ENCODE measurements at places on chromosomes 16 and 17. TPM values are rescaled to one million over a fixed set of nuclear protein-coding genes. Genes with fewer than 3 reads are reported as not detected.
A peak's percentile ranks its signal among the peaks of the same experiment; 100 is the strongest.

GRCh38 chr17:16352667-16353316, 477 bp downstream of the CENPV start:
- H3K4me3 ChIP-seq: peak overlapping the region; percentile 97
- H3K36me3 ChIP-seq: peaks cover 8% of the 10 kb centered on the region
- peaks cover 8% of the 10 kb centered on the region for H3K4me1 ChIP-seq
- peak overlapping the region; percentile 92 for H3K27ac ChIP-seq

- H3K27ac ChIP-seq: no peak overlapping the region
- H3K36me3 ChIP-seq: no peaks in the 10 kb centered on the region
- DNase-seq: no peak
- no peak overlapping the region for H3K4me3 ChIP-seq
- H3K27me3 ChIP-seq: peaks cover 2% of the 10 kb centered on the region
Measured at GRCh38 chr17:74085434-74085833, 118.0 kb upstream of the RPL38 start.

- H3K4me1 ChIP-seq: no peaks in the 10 kb centered on the region
- no peak for DNase-seq
- H3K4me3 ChIP-seq: no peak overlapping the region
- no peak overlapping the region for H3K27ac ChIP-seq
- no peaks in the 10 kb centered on the region for H3K27me3 ChIP-seq
Measured at GRCh38 chr17:6460531-6461161, 16.4 kb downstream of the PIMREG start.

- H3K4me3 ChIP-seq: no peak overlapping the region
- no peaks in the 10 kb centered on the region for H3K4me1 ChIP-seq
- no peak overlapping the region for H3K27ac ChIP-seq
- no peak for DNase-seq
- H3K36me3 ChIP-seq: no peaks in the 10 kb centered on the region
- no peaks in the 10 kb centered on the region for H3K27me3 ChIP-seq
Measured at GRCh38 chr17:77076124-77076830, 64.5 kb upstream of the SEC14L1 start.

- H3K4me1 ChIP-seq: no peaks in the 10 kb centered on the region
- no peak overlapping the region for H3K27ac ChIP-seq
- H3K4me3 ChIP-seq: no peak overlapping the region
- H3K27me3 ChIP-seq: no peaks in the 10 kb centered on the region
Measured at GRCh38 chr16:5444189-5444588, 346.6 kb upstream of the EEF2KMT start.

GRCh38 chr16:8655184-8655717, 19.2 kb upstream of the ABAT start:
- no peaks in the 10 kb centered on the region for H3K27me3 ChIP-seq
- H3K27ac ChIP-seq: no peak overlapping the region

GRCh38 chr17:13334374-13334773, 267.4 kb downstream of the HS3ST3A1 start:
- H3K4me3 ChIP-seq: no peak overlapping the region
- H3K27me3 ChIP-seq: no peaks in the 10 kb centered on the region
- DNase-seq: no peak
- H3K36me3 ChIP-seq: no peaks in the 10 kb centered on the region
- H3K27ac ChIP-seq: no peak overlapping the region

DNA sequence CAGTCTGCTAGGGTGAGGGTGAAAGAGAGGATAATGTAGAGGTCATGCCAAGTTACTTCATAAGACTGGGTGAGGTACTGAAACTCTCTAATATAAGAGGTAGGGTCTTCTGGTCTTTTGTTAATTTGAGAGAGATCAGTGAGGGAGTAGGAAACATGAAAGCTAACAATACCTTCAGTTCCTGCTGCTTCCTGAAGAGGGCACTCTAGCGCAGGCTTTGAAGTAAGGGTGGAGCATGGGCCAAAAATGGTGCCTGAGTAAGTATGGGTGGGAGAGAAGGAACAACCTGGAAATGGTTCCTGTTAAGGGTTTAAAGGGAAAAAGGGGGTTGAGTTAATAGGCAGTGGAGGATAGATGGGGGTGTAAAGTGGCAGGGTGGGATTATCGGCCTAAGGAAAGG, 2449.5 kb downstream of the TP53TG3F start:
- no peak for DNase-seq
- H3K4me3 ChIP-seq: no peak overlapping the region
- no peaks in the 10 kb centered on the region for H3K36me3 ChIP-seq
- H3K4me1 ChIP-seq: no peaks in the 10 kb centered on the region

DNA sequence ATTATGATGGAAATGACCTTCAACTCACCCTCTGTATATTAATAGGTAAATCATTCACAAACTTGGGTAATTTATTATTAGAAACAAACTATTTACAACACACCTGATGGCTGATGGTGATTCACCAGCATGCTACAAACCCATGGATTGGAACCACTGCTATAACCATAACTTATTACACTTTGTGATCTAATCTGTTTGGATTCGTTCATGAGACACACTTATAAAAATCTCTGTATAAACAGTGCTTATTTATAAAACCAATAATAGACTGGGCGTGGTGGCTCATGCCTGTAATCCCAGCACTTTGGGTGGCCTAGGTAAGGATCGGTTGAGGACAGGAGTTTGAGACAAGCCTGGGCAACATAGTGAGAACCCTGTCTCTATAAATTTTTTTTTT, 16.0 kb downstream of the SMIM36 start:
- no peaks in the 10 kb centered on the region for H3K27me3 ChIP-seq
- DNase-seq: no peak
- H3K4me3 ChIP-seq: no peak overlapping the region
- H3K4me1 ChIP-seq: no peaks in the 10 kb centered on the region

- no peaks in the 10 kb centered on the region for H3K27me3 ChIP-seq
- peaks cover 12% of the 10 kb centered on the region for H3K4me1 ChIP-seq
- no peaks in the 10 kb centered on the region for H3K36me3 ChIP-seq
- H3K4me3 ChIP-seq: no peak overlapping the region
Measured at GRCh38 chr17:6666077-6666521, 14.5 kb downstream of the C17orf100 start.

DNA sequence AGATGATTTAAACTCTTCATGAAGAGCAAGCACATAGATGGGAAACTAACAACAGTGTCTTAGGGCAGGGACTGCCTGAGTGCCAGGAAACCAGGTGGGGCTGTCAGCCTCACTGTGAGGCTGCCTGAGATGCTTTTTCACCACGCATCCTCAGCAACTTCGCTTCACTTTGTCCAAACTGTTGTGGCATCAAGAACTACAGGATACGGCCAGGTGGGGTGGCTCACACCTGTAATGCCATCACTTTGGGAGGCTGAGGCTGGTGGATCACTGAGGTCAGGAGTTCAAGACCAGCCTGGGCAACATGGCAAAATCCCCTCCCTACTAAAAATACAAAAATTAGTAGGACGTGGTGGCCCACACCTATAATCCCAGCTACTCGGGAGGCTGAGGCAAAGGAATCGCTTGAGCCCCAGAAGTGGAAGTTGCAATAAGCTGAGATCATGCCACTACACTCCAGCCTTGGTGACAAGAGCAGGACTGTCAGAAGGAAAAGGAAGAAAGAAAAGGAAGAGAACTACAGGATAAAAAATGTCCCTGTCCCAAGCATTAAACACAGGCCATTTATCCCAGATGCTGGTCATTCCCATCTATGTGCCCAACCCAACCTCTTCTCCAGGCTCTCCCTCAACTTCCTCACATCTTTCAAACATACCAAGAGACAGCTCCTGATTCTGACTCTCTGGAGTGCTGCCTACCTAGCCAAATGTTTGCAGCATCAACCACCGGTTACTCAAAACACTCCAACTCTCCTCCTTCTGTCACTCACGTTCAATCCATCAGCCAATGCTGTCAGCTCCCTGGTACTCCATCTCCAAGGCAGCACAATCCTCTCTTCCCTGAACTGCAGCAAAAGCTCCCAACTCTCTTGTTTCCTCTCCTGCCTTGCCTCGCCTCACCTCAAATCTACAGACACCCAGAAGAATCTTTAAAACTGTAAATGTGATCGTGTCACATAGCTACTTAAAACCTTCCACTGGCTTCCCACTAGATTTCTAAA, 1.6 kb downstream of the EIF4A3 start:
- H3K27me3 ChIP-seq: no peaks in the 10 kb centered on the region
- DNase-seq: no peak
- peak overlapping the region; percentile 67 for H3K4me3 ChIP-seq
- no peak overlapping the region for H3K27ac ChIP-seq

GRCh38 chr16:70800311-70800710, 647 bp downstream of the VAC14 start:
- H3K4me1 ChIP-seq: peaks cover 21% of the 10 kb centered on the region
- no peaks in the 10 kb centered on the region for H3K27me3 ChIP-seq
- peak overlapping the region; percentile 55 for H3K4me3 ChIP-seq
- DNase-seq: no peak
- no peak overlapping the region for H3K27ac ChIP-seq

The GPT2 gene
- total RNA-seq: 54.3 TPM

- H3K36me3 ChIP-seq: no peaks in the 10 kb centered on the region
- H3K27ac ChIP-seq: peak overlapping the region; percentile 92
- H3K4me1 ChIP-seq: peaks cover 68% of the 10 kb centered on the region
- H3K27me3 ChIP-seq: no peaks in the 10 kb centered on the region
Measured at GRCh38 chr17:45314741-45315647, 1.8 kb downstream of the MAP3K14 start.

DNA sequence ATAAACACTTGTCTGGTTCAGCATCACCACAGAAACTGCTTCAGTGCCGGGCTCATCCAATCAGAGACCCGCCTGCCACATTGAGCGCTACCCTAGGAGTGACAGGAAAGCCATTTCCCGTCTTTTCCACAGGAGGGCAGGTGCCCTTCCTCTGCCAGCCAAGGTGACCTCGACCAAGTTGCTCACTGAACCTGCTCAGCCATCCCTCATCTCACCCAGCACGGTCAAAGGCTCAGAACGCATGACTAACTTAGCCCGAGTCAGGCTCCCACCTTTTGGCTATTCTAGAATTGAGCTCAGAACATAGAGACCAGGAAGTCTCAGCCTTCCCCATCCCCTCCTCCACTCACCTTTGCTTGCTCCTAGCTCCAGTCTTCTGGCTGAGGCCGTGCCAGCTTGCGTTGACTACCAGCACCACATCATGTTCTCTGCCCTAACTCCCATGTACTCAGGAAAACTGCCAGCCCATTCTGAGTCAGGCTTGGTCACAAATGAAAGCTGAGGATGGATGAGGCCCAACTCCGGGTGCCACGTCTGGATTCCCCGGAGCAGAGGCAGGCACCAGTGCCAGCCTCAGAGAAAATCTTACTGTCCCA, 15.6 kb downstream of the MRPS23 start:
- no peaks in the 10 kb centered on the region for H3K27me3 ChIP-seq
- H3K36me3 ChIP-seq: peaks cover 4% of the 10 kb centered on the region
- H3K4me3 ChIP-seq: no peak overlapping the region
- DNase-seq: no peak
- peaks cover 18% of the 10 kb centered on the region for H3K4me1 ChIP-seq

DNA sequence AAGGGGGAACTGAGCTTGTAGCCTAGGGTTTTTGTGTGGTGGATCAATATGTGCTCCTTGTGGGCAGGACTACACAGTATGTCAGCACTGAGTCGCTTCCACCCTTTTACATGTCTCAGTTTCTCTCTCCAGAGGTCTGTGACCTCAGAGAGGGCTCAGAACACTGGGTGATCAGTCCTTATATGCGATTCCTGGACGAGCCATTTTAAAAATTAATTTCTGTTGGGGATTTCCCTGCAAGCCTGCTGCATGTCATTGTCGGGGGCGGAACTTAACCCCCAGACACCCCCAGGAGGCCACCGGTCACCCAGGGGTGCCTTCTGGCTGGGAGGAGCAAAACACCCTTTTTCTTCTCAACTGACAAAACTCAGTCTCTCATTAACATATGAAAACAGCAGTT, 14.1 kb downstream of the DHRS7B start:
- no peak for DNase-seq
- H3K27ac ChIP-seq: no peak overlapping the region
- H3K27me3 ChIP-seq: no peaks in the 10 kb centered on the region

- no peak overlapping the region for H3K27ac ChIP-seq
- H3K4me1 ChIP-seq: peaks cover 2% of the 10 kb centered on the region
- DNase-seq: no peak
- no peaks in the 10 kb centered on the region for H3K36me3 ChIP-seq
Measured at GRCh38 chr16:85853547-85854545, 45.1 kb upstream of the IRF8 start.

DNA sequence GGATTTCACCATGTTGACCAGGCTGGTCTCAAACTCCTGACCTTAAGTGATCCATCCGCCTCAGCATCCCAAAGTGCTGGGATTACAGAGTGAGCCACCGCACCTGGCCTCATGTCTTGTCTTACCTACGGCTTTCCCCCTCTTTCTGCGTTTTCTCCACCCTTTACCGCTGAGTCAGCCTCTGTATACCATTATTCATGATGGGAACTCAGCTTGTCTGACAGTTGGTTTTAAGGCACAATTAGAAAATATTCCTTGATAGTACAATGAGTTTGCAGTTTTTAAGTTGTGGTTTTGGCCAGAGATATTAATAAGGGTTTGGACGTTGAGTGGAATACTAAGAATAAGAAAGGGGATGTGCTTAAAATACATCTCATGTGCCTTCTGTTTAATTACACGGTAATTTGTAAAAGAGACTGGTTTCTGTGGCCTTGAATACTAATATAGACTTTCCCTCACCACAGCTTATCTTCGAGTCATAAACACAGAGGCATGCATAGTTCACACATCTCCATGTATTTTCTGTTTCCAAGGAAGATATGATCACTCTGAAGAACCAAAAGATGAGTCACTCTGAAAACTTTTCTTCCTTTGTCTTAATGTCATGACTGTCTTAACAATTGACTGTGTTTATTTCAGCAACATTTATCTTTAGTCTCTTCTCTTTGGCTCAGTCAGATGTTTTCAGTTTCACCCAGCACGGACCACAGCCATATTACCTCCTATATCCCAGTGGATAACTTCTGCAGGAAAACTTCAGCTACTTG, 54.4 kb downstream of the PITPNC1 start:
- no peak overlapping the region for H3K27ac ChIP-seq
- no peak for DNase-seq
- no peaks in the 10 kb centered on the region for H3K27me3 ChIP-seq
- H3K4me1 ChIP-seq: no peaks in the 10 kb centered on the region
- H3K4me3 ChIP-seq: no peak overlapping the region

DNA sequence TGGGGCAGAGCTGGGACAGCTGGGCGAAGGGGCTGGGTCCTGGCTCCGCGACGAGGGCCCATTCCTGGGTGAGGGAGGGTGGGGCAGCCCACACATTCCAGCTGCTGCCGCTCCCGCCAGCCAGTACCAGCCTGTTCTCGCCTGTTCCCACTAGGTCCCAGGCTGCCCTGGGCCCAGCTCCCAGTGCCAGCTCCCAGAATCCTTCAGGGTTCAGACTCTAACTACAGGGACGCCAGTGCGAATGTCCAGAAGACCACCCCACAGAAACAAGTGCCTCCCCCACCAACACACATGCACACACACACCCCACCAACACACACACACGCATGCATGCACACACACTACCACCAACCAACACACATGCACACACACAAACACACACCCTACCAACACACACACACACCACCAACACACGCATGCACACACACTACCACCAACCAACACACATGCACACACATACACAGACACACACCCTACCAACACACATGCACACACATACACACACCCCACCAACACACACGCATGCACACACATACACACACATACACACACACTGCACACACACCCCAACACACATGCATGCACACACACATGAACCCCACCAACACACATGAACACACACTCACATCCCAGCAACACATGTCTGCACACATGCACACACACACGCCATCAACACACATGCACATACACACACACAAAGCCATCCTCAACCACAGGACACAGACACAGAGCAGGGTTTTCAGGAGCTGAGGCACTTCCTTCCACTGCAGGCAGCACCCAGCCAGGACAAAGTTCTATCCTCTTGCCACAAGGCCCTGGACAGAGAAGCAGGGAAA, 27.5 kb upstream of the KRT17 start:
- H3K4me3 ChIP-seq: no peak overlapping the region
- DNase-seq: no peak
- H3K4me1 ChIP-seq: peaks cover 7% of the 10 kb centered on the region
- no peak overlapping the region for H3K27ac ChIP-seq
